Activated CD4-positive, alpha-beta T cell treated with anti-CD3 and anti-CD28 coated beads, Interleukin-2, amount 10 ng/mL, durations not matched to agents 7 days and 5 days (primary cell): ENCODE measurements at places on chromosomes 1 and 21. TPM values are rescaled to one million over a fixed set of nuclear protein-coding genes. Genes with fewer than 3 reads are reported as not detected.

DNA sequence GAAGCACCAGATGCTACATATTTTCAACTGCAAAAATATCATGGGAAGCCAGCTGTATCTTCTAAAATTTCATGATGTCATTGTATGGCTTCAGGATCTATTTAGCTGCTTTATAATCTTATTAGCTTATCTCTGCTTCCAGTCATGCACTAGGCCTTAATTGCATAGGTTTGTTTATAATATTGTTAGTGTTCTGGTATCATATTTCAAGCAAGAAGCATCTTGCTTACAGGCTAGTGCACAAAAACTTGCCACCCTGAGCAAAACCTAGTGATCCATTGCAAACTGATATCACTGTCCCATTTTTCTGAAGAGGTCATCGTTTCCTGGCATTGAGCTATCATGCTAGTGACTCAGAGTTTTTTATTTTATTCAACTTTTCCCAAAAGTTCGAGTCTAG, 15.7 kb upstream of the NRIP1 start:
- DNase-seq = no peak
- no peak overlapping the region for H3K4me3 ChIP-seq
- H3K36me3 ChIP-seq = no peaks in the 10 kb centered on the region
- H3K27ac ChIP-seq = no peak overlapping the region
- no peaks in the 10 kb centered on the region for H3K4me1 ChIP-seq
- peaks cover 5% of the 10 kb centered on the region for H3K27me3 ChIP-seq

- peaks cover under 1% of the 10 kb centered on the region for H3K27me3 ChIP-seq
- peak overlapping the region; percentile 75 for H3K4me3 ChIP-seq
- peak overlapping the region; percentile 89 for H3K27ac ChIP-seq
Measured at GRCh38 chr1:42955311-42956063, 3.2 kb downstream of the SLC2A1 start.

GRCh38 chr1:205049479-205049878, 6.5 kb downstream of the CNTN2 start:
- H3K4me3 ChIP-seq = no peak overlapping the region
- no peaks in the 10 kb centered on the region for H3K4me1 ChIP-seq

GRCh38 chr1:116232989-116233514, 121.9 kb downstream of the MAB21L3 start:
- DNase-seq = peak; percentile 50
- peaks cover 11% of the 10 kb centered on the region for H3K4me1 ChIP-seq
- no peaks in the 10 kb centered on the region for H3K27me3 ChIP-seq

The UCK2 gene
- 22.4 TPM for total RNA-seq

- no peak for DNase-seq
- no peaks in the 10 kb centered on the region for H3K27me3 ChIP-seq
- no peak overlapping the region for H3K27ac ChIP-seq
- no peak overlapping the region for H3K4me3 ChIP-seq
- no peaks in the 10 kb centered on the region for H3K4me1 ChIP-seq
Measured at GRCh38 chr1:110059133-110059863, 11.2 kb downstream of the ALX3 start.
